ENCODE measurements at places on chromosomes 3 and 15.
A peak's percentile ranks its signal among the peaks of the same experiment; 100 is the strongest.

- DNase-seq, result no peak
Measured at GRCh38 chr3:17811646-17812045, 69.2 kb upstream of the TBC1D5 start.

- no peak for DNase-seq
Measured at GRCh38 chr3:149527531-149528339, 53.2 kb downstream of the TM4SF4 start.

GRCh38 chr3:71251156-71251775, 332.3 kb downstream of the FOXP1 start:
- no peak for DNase-seq

DNA sequence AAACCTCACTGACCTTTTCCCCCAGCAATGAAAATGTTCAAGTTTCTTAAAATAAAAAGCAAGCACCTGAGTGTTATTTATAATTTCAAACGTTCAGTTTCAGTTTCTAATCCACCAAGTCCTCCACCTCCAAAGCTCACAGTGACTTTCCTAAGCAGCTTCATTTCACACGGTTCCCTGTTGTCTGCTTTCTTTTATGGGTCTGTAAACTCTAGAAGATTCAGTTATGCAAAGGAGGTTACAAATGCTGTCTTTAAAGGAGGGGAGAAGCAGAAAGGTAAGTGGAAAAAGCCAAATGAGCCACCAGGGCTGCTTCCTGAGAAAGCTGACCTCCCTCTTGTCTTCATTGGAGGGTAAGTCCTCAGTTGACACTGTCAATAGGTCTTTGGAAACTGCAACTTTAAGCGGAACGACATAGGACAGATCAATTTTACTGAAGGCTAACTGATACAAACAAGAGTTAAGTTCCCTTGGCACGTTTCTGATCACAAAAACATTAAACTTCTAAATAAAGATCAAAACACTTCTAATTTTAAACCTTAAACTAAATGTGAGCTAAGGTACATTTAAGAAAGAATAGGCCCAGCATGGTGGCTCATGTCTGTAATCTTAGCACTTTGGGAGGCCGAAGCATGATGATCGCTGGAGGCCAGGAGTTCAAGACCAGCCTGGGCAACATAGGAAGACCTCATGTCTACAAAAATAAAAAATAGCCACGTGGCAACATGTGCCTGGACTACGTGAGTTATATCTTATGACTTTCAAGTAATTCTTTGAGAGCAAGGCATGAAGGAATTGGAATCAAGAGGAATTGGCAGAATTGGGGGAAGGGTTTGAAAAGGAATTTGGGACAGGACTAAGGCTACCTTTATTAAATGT, 151.9 kb upstream of the UBE2E1 start:
- no peak for DNase-seq

DNA sequence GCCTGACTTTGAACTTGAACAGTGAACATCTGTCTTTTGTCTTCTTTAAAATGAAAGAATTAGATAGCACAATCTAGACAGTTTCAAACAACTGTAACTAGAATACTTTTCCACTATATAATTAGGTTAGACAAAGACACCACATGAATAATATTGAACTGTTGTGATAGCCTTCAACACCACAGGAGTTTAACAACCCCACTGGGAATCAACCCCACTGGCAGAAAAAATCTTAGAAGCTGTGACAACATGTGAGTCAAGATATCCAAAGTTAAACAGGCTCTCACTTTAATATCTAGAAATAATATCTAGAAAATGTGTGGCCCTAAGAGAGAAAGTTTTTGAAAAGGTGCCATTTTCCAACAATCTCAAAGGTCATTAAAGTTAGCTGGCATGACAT, 64.4 kb upstream of the PRICKLE2 start:
- DNase-seq, result no peak

GRCh38 chr3:67866571-67866970, 212.2 kb upstream of the SUCLG2 start:
- no peak for DNase-seq

DNA sequence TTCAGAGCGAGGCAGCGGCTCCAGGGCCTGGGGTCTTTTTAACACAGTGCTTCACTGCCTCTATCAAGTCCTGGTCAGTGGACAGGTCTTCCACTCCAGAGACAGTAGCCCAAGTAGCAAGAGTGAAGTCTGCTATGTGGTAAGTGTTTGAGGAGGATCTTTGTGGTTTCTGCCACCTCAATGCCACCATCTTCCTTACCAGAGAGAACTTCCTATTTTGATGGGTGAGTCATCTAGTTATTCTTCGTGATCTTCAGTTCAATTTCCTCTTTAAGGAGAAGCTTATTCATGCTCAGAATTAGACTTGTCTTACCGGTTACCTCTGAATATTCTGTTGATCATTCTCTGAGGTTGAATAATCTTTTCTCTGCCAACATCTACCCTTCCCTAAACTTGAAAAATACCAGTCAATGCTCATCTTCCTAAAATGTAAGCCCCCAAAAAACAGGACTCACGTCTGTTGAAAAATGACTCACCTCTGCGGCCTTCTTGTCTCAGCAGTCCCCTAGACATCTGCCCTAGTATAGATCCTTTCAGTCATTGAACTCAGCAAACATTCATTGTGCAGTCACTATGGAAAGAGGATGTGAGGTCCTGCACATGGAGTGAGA, 32.2 kb upstream of the BCL6 start:
- peak; percentile 37 for DNase-seq

DNA sequence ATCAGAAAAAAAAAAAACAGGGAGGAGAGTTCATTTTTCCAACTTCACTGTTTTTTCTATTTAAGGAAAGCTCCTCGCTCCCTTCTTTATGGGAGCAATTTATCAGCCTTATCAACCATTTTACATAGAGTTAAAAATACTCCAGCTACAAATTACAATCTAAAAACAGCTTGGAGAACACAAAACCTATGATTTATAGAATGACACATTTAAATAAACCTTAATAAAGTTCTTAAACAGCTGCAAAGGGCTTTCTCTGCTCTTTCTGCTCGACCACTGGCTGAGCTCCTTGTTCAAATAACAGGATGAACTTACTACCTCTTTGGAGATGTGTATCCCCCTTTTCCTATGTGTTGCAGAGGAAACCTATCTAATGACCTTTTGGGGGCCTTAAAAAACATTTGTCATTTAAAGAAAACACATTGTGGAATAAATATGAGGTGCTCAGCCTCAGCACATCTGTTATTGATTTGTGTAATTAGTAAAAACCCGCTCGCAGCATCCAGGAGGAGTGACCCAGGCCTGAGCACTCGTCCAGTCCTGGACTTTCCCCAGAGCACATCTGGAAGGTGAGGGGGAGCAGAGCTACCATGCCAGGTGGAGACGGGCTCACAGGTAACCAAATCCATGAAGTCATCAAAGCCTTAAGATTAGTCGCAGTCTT, 231.2 kb downstream of the ATP8B4 start:
- no peak for DNase-seq

GRCh38 chr15:60184579-60184978, 180.5 kb downstream of the FOXB1 start:
- DNase-seq, result no peak
